ENCODE measurements at places on chromosomes 16 and 17.
A peak's percentile ranks its signal among the peaks of the same experiment; 100 is the strongest.

DNA sequence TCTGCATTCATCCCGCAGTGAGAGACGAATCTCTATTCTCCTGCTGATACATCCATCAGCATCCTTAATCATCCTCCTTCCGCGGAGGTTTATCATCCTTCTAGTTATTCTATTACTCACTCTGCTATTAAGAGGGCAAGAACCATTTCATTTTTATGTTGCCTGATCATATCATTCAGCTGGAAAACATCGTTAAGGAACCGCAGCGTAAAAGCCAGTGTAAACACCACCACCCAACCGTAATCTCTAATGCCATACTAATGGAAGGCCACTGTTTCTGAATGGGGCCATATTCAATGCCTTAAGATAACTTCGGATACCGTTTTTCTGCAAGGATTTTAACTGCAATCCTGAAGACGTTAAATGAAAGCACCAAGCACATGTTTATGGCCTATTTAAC lies 36.7 kb upstream of the ERCC4 start:
- DNase-seq: peak; percentile 21

- no peak for DNase-seq
Measured at GRCh38 chr17:39064819-39065218, 86.6 kb downstream of the PLXDC1 start.

DNA sequence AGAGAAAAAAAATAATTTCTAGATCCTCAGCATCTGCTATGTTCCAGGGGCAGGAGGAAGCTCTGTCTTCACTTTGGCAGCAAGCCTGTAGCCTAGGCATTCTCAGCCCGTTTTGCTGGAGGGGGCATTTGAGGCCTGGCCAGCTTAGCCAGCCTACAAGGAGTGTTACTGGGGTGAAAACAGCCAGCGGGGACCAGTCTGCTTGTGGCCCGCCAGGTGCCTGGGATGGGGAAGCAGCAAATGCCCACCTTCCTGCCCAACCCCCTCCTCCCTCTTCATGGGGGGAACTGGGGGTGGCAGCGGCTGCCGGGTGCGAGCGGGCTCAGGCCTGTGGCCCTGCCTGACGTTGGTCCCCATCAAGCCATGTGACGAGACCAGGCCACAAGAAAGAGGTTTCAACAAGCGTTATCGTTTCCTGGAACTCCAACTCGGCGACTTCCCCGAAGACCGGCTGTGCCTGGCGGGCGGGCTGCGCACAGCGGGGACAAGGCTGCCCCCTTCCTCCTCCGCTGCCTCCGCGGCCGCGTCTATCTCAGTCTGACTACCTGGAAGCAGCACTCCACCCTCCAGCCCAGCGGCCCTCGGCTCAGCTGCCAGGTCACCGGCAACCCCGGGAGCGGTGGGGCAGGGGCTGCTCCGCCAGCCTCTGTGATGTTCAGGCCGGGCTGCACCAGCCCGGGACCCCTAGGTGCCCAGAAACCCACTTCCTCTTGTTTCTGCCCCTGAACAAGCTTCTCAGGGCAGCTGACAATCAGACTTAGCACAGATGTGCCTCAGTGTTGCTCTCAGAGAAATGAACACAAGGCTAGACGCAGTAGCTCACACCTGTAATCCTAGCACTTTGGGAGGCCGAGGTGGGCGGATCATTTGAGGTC lies 22.9 kb downstream of the SOCS1 start:
- no peak for DNase-seq

DNA sequence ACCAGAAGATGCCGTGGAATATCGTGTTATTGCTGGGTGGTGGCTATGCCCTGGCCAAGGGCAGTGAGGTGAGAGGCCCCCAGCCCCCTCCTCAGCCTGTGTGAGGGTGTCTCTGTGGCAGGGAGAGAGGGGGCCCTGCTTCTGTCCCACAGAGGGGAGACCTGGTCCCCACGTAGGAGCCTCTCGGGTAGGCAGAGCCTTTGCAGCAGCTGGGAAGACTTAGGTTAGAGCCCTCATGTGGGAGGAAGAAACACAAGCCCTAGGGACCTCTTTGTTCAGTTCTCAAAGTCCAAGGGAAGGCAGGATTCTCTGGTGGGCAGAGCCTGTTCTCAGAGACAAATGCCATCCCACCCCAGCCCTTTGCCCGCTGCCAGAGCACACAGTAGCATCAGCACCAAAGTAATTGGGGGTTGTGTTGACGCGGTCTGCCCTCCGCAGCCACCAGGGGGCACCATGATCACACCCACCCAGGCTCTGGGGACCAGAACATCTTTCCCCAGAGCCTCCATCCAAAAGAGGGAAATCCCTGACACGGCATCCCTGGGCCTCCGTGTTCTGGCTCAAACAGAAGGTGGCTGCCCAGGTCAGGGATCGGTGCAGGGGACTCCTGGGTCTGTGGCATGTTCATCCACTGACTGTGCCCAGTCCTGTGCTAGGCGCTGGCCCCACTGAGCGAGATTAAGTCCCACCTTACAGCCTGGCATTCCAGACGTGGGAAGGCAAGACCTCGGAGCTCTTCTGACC lies 11.5 kb upstream of the FOXN1 start:
- DNase-seq: peak; percentile 60

GRCh38 chr17:3260600-3260999 lies 37.6 kb downstream of the OR3A1 start:
- DNase-seq: no peak

GRCh38 chr16:72357910-72358309 lies 186.0 kb upstream of the PMFBP1 start:
- DNase-seq: no peak

GRCh38 chr17:49031965-49032928 lies 35.1 kb downstream of the IGF2BP1 start:
- peak; percentile 75 for DNase-seq

- peak; percentile 57 for DNase-seq
Measured at GRCh38 chr16:53892155-53892554, 188.2 kb downstream of the FTO start.

DNA sequence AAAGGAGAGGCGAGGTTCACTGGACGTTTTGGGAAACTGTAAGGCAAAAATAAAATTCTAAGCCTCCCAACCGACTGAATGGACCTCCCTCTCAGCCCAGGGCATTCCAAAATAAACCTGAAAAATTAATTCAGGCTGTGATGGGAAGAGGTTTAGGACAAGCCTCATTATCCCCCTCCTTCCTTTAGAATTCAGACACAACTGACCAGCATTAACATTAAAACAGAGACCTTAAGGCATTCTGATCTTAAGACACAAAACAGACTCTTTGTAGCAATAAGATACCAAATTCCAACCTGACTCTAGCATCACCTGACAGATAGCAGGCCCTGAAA lies 298 bp upstream of the LDHD start:
- DNase-seq: no peak

DNA sequence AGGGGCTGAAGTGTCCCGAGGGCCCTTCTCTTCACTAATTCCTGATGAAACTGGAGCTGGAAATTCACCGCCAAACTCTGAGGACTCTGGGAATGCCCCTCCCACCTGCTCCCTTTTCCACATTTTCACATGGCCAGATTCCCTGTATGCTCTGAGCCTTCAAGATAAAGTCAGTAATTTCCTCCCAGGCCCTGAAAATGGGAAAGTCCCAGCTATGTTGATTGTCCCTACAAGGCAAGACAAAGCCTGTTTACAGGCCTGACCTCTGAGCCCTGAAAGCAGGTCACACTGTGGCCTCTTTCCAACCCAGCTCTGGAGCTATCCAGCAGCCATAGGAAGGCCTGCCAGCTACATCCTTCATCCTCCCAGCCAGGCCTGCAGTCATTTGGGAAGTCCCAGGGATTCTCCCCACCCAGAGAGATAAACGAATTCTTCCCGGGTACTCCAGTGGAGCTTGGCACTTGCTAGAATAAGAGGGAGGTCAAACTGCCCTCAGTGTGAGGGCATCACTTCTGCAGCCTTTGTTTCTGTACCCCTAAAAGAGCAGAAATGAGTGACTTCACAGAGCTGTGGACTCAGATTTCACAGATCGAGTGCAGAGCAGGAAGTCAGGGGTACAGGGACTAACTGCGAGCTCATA lies 19.6 kb upstream of the CCL2 start:
- DNase-seq: peak; percentile 76

GRCh38 chr16:15643048-15643945 lies at the start of gene MARF1:
Gene MARF1 (minus strand): TSS chr16:15643154. CDS start chr16:15639233, 3,921 bp downstream.
- peak; percentile 94 for DNase-seq

- DNase-seq: peak; percentile 15
Measured at GRCh38 chr16:72992142-72992601, 55.8 kb downstream of the ZFHX3 start.

DNA sequence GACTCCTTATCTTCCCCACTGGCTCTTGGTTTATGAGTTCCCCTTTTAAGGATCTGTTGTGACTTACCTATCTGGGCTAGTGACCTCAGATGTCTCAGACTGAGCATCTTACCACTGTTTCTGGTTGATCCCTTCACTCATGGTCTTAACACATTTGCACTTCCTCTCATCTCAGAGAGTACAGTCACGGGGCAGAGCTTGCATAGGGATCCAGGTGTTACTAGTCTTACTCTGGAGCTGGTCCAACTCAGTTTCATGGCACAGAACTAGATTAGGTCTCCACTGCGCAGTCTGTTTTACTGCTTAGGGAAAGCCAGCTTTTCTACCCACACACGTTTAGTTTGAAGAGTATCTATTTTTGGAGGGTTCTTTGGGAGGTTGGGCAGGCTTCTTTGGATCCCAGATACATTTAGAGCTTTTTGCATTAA lies 10.2 kb downstream of the GABARAPL2 start:
- DNase-seq: no peak

DNA sequence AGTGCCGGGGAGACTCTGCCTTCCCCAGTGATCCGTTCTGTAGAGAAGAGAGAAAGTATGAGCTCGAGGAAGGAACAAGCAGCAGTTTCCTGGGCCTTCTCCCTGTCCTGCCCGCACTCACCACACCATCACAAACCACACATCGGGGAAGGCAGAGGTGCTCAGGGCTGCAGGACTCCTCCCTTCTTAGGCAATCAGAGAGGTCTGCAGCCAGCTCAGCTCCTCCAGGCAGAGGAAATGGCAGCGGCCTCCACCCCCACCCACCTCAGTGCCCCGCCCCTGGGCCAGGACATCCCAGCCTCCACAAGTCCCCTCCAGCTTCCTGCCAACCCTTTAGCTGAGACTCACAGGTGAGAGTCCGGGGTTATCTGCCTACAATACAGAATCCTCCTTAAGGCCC lies 2.0 kb downstream of the ZNF319 start:
- DNase-seq: peak; percentile 25

DNA sequence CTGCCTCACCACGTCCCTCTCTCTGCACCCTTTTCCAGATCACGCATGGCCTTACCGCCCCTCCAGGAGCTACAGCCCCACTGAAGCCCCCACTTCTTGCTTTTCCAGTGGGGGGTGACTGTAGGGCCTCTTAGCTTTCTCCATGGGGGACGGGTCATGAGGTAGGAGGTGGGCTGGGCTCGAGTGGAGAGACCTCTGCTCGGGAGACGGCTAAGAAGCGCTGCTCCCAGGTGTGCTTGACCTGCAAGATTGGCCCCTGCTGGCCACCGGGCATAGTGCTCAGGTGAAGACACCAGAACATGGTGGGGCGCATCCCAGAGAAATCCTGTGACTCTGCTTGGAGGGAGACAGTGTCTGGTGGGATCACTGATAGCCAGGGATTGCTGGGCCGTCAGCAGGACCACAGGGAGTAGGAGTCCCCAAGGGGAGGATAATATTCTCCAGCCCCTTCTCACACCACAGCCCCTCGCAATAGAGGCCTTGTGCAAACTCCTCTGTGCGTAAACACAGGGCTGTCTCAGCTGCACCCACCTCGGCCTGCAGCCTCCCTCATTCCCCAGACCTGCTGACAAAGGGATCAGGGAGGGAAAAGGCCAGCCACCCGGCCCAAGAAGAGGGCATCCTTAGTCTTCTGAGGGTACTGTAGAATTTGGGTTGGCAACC lies 8.9 kb upstream of the GALK1 start:
- no peak for DNase-seq

GRCh38 chr17:69084911-69085310 lies 24.2 kb upstream of the ABCA9 start:
- DNase-seq: no peak

DNA sequence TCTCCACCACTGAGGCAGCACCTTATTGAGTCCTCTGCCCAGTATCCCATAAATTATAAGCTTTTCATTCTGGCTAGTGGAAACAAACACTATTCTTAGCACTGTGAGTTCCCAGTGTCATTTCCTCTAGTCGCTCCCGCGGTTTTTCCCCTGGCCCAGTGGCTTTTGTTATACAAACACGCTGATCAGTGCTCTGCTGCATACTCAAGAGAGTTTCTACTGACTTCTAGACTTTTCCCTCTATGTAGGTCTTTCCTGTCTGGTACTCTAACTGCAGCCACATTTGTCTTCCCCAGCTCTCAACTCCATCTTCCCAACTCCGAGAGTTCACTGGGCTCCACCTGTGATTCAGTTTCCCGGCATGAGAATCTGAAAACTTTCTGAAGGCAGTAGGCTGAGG lies 556.6 kb upstream of the SALL1 start:
- DNase-seq: no peak

GRCh38 chr16:66026211-66026610 lies 340.3 kb upstream of the CDH5 start:
- peak; percentile 59 for DNase-seq

GRCh38 chr17:31562376-31562840 lies 170.9 kb downstream of the RAB11FIP4 start:
- DNase-seq: no peak

- no peak for DNase-seq
Measured at GRCh38 chr16:88948781-88949490, 28.1 kb downstream of the CBFA2T3 start.

GRCh38 chr17:43092901-43093300 lies 32.3 kb downstream of the BRCA1 start:
- no peak for DNase-seq

GRCh38 chr17:47744168-47745036 lies 11.4 kb downstream of the TBX21 start:
- DNase-seq: no peak

DNA sequence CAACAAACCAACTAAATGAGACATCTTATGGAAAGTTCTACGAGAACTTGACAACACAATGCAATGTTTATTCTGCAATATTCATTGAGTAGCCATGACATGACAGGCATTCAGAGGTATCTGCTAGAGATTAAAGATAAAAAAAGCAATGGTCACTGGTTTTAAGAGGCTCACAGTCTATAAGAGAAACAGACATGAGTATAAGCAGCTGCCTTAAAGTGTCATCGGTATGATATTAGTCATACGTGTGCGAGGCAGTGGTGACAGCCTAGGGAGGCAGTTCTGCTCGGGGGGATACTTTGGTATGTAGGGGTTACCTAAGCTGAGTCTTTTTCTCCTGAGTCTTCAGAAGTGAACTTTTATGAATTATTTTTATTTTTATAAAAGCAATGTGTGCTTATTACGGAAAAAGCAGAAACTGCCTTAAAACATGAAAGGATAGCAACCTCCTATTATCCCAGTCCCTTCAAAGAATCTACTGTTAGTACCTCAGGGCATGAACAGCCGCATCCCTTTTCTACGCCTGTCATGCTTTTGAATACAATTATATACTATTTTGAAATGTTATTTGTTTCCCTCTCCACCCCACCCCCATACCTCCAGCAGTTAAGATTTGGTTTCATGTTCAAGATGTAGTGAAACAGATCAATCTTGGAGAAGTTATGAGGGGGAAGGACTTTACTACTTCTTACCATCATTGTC lies 7.7 kb downstream of the ST6GALNAC1 start:
- DNase-seq: no peak
